ENCODE measurements at places on chromosomes 5 and 9.

DNA sequence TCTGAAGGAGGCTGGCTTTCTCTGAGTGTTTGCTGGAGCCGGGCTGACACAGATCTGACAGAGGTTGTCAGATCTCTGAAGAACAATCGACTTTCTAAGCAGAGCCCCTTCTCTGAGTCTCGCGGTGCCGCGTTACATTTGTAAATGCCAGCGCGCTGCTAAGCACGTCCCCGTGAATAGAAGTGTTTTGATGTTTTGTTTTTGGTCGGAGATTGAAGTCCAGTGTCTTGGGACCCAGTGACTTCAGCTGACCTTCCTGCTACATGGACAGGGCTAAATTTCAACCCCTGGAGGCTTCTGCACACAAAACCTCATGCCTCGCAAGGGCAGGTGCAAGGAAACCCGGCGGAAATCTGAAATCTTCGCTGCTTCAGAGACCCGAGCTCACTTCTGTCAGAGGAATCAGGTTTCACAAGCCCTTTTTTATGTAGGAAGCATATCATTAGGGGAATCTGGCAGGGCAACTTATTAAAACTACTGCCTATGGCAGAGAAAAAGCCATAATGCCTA, 27.2 kb downstream of the NEUROG1 start:
- no peak for DNase-seq

- DNase-seq, result no peak
Measured at GRCh38 chr5:83404182-83404716, 67.3 kb upstream of the VCAN start.

- DNase-seq, result no peak
Measured at GRCh38 chr9:116905171-116905588, 218.1 kb downstream of the TRIM32 start.

DNA sequence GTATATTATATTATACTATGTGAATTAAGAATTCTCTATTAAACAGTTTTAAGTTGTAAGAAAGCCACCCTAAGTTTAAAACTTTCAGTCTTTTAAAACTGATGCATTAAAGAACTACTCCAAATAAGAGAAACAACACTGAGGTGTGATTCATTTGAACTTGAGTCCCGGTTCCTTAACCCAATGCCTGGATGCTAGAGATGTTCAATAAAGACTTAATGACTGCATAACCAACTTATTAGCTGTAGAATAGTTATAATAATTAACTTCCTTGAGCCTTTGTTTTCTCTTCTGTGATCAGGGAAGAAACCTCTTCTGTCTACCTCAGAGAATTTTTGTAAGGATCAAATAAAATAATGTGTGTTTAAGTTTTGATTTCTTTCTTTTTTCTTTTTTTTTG, 45.3 kb upstream of the DENND4C start:
- DNase-seq, result no peak

- DNase-seq, result no peak
Measured at GRCh38 chr9:128061275-128061960, 5.7 kb downstream of the NAIF1 start.

- DNase-seq, result no peak
Measured at GRCh38 chr9:77891128-77891800, 140.3 kb downstream of the GNAQ start.

DNA sequence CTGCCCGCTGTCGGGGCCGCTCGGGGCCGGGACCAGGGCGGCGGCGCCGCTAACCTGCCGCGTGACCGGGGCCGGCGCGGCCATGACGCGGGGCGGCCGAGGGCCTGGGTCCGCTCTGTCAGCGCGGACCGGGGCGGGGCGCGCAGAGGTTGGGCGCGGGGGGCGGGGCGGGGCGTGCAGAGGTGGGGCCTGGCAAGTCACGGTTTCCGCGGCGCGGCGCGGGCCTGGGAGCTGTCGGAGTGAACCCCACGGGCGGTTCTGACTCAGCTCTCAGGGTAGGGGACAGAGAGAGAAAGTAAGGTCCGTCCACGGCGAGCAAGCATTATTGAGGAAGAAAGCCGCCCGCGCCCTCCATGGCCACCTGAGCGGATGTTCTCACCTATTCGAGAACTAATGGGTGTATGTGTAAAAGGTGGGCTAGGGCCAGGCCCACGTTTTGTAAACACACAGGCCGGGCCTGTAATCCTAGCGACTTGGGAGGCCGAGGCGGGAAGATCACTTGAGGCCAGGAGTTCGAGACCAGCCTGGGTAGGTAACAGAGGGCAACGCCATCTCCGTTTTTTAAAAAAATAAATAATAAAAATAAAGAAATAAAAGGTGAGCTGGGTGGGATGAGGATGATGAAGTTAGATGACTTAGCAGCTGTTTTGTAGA, at the start of gene PRXL2C:
PRXL2C (minus strand) TSS at position 120 of the 654 bp plus-strand sequence; CDS start at position 84, 36 bp downstream.
- peak; percentile 85 for DNase-seq

GRCh38 chr9:114989600-114990410, 59.4 kb upstream of the TNFSF8 start:
- no peak for DNase-seq

GRCh38 chr5:145855763-145856267, 17.0 kb downstream of the GRXCR2 start:
- DNase-seq, result no peak

DNA sequence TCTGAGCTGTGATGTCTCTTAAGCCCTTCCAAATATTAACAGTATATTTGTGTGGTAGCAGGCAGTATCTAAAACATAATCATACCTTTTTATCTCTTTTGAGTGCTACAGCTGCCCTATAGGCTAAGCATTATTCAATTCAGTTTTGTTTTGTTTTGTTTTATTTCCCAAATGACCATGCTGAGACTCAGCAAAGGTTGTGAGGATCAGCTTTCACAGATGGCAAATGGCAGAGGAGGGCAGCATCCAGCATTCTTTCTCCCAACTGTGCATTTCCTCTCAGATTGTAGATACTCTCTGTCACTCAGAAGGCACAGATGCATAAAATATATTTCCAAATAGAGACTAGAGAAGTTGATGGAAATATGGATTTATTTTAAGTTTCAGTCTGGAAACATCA, 90.7 kb downstream of the DAPK1 start:
- DNase-seq, result no peak

- DNase-seq, result no peak
Measured at GRCh38 chr9:73093016-73093739, 58.5 kb upstream of the ANXA1 start.

- DNase-seq, result no peak
Measured at GRCh38 chr9:135655317-135655716, 7.8 kb upstream of the LCN9 start.

DNA sequence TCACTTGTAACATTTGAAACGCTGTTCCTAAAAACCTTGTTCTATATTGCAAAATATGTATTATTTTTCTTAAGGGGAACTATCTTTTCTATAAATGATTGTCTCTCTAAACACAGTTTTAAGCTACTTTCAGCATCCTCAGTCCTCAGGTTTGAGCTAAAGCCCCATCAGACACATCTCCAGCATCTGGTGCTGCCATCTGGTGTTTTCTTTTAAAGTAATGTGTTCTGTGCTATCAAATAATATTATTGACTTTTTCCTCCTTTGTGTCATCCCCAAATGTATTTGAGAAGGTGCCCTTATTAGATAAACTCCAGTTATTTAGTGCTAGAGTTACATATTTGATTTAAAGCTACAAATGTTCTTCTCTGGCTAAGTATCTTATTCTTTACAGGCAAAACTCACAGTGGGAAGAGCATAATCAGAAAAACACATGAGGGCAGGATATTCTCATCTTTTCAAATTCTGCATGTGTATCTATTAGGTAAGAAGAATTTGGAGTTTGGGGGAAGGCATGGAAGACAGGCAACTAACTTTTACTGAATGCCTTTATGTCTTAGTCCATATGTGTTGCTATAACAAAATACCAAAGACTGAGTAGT, 27.5 kb downstream of the ZNF474 start:
- no peak for DNase-seq

GRCh38 chr5:157290981-157291711, 25.2 kb downstream of the CYFIP2 start:
- DNase-seq, result no peak

DNA sequence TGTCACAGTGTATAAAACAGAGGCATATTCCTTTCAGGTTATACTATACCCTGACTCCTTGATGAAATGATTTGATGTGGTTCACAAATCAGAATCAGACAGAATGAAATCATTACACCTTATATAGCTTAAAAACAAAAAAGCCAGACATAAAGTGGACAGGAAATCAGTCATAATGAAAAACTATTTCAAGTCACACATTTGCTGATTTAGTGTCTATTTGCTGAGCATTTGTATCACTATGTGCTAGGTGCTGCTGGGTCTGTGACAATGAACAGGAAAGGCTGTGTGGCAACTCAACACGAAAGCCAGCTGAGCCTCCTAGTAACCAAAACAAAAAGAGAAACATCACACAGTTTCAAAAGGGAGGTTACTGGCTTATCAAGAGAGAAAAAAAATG, 194.0 kb downstream of the EFNA5 start:
- no peak for DNase-seq

- DNase-seq, result no peak
Measured at GRCh38 chr5:160479926-160480325, 58.3 kb downstream of the PTTG1 start.

GRCh38 chr5:766666-767431, 17.7 kb downstream of the ZDHHC11B start:
- peak; percentile 19 for DNase-seq

DNA sequence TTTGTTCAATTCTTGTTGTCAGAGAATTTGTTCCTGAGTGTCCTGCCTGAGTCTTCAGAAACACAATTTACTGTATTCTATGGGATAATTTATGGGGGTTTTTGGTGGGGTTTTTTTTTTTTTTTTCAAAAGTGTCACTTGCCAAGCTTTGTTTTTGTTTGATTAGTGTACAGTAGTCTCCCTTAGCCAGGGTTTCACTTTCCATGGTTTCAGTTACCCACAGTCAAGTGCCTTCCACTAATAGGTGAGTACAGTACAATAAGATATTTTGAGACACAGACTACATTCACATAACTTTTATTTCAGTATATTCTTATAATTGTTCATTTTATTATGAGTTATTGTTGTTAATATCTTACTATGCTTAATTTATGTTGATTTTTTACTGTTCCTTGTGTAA, 25.0 kb upstream of the AUH start:
- no peak for DNase-seq

DNA sequence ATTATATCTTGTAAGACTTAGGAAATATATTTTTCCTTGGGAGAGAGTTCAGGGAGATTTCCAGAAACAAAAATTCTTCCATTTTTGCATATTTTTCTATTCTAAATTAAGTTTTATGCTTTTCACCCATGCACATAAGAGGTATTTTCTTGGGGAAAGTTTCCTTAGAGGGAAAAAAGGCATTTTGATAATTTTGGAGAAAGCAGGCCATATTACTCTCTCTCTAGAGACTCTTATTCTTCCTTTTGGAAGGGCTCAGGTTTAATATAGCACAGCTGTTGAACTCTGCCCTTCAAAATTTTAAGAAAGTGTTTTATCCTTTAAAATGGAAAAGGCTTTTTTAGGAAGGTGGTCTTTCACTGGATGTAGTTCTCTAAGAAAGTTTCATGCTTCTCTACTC, 8.0 kb downstream of the NDUFS4 start:
- no peak for DNase-seq

DNA sequence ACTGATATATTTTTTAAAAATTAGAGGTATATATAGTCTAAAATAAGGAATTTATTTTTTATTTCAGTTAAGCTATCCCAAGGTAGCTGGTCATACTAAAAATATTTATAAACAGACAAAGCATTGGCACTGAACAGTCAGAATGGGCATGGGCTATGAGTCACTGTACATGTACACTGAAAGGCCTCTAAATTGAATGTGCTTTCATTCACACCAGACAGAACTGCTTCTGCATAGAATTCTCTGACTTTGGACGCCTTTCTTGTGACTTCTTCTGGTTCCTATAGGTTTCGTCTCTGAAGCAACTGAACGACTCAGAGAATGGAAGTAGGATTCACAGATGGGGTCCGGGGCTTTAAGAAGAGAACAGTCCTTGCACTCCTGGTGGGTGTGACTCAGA, 394.8 kb upstream of the MEF2C start:
- no peak for DNase-seq

Measured in right hindlimb (tissue), 1 donor.